NT2/D1 (cell line): ENCODE measurements at places on chromosomes 5 and 9.
A peak's percentile ranks its signal among the peaks of the same experiment; 100 is the strongest.

DNA sequence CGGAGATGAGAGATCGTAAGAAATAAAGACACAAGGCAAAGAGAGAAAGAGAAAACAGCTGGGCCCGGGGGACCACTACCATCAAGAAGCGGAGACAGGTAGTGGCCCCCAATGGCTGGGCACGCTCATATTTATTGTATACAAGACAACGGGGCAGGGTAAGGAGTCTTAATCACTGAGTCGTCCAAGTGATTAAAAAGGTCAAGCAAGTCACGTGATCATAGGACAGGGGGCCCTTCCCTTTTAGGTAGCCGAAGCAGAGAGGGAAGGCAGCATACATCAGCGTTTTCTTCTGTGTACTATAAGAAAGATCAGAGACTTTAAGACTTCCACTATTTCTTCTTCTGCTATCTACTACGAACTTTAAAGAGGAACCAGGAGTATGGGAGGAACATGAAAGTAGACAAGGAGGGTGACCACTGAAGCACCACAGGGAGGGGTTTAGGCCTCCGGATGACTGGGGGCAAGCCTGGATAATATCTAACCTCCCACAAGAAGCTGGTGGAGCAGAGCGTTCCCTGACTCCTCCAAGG lies 24.6 kb upstream of the QSOX2 start:
- no peak for DNase-seq

- peak; percentile 68 for DNase-seq
Measured at GRCh38 chr9:87678650-87679355, 47.1 kb upstream of the CTSL start.

DNA sequence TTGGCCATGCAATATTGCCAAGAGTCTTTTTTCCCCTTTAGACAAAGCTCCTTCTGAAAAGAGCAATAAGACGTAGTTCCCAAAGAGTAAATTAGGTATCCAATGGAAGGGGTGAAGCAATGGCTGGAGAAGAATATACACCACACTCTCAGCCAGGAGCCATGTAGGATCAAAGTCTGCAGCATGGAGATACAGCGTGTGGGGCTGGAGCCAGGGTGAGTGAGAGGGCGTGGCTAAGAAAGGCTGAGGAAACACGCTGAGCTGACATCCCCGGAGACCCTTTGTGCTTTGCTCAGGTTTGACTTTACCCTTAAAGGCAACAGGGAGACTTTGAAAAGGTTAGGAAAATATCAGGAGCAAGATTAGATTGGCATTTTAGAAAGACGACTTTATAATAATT lies 87.1 kb upstream of the ELL2 start:
- DNase-seq, result no peak

DNA sequence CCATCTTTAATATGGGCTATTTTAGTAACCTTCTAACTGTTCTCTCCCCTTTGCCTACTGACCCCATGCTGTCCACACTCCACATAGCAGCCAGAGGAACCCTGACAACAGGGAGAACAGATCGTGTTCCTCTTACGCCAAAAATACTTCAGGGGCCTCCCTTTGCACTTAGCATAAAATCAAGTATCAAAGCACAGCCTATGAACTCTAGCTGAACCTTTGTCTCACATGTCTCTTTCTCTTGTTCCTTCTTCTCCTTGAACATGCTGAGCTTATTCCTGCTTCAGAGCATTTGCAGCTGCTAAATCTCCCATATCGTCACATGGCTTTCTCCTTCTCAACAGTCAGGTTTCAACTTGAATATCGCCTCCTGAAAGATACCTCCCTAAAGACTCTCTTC lies 698.8 kb upstream of the C9orf72 start:
- no peak for DNase-seq

DNA sequence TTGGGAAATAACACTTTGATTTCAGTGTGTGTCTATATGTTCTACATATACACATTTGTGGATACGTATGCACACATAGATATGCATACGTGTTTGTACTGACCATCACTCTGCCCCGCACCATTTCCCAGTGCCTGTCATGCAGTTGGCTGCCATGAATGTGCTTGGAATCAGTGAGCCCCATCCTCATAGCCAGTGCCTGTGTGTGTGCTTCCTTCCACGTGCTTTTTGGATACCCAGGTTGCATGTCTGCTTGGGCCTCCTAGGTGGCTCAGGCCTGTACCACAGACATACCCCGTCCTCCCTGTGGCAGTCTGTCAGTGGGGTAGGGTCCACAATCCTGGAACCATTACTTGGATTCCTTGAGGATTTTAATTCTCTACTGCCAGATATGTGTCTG lies 243.6 kb downstream of the FANCC start:
- no peak for DNase-seq

DNA sequence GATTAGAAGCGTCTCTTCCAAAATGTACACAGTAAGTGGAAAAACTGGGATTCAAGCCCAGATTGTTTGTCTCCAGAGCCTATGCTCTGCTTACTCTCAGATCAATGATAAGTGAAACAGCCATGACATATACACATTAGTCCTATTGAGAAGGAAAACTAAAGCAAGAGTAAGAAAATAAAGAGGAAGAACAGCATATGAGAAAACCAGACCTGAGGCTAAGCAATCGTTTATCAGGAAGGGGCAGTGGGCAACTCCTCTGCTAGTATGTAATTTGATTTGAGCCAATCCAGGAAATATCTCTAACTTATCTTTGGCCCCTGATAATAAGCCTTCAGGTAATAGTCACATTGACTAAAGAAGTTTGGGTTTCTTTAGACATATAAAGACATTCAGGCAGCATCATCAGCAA lies 789.9 kb upstream of the C9orf72 start:
- no peak for DNase-seq

- no peak for DNase-seq
Measured at GRCh38 chr5:1820381-1820780, 19.2 kb downstream of the NDUFS6 start.

GRCh38 chr5:34600118-34600493 lies 56.0 kb upstream of the RAI14 start:
- DNase-seq, result no peak

- no peak for DNase-seq
Measured at GRCh38 chr9:98255061-98255577, 330 bp downstream of the TBC1D2 start.

- peak; percentile 42 for DNase-seq
Measured at GRCh38 chr9:99859243-99859980, 37.7 kb downstream of the NR4A3 start.

GRCh38 chr5:106601620-106602019 lies 1069.1 kb downstream of the EFNA5 start:
- DNase-seq, result no peak

DNA sequence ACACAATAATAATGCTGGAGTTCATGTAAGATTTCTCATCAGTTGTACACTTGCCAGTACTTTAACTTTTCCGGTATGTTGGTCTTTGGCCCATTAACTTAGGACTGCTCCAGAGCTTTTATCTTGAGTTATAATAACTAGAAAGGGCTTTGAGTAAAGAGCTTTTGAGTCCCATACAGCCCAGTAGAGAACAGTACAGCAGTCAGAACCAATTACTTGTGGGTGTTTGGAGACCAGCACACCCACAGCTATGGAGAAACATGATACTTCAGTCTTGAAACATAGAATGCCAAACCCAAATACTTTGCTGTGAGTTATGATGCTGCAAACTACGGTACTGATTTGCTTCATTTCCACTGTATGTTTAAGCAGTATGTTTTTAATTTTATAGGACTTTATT lies 374.3 kb downstream of the CCDC171 start:
- no peak for DNase-seq

DNA sequence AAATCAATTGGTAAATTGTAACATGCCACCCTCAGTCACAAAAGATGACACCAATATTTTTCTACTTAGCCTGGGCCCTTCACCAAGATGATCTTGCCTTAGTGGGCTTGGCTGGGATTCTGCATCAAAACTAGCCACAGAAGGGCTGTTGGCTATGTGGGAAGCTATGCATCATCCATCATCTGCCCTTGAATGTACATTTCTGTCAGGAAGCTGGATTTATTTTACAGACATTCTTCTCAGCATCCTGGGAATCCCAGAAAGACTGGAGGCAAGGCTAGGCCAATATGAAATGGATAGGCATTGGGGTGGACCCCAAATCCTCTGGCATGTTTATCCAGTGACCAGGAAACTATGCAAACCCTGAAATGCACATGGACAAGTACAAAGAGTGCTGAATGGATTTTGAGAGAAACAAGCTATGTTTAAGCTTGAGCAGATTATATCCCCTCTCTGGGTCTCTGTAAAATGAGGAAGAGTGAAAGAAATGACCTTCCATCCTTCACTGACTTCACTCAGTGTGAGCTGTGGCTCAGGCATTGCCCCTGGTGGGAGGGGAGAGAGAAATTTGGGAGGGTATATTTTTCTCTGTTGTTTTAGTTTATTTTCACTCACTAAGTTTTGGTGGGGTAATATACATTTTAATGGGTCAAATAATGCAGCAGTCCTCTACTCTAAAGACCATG lies 283.6 kb downstream of the EBF1 start:
- DNase-seq, result no peak

- no peak for DNase-seq
Measured at GRCh38 chr5:1552521-1553255, 28.9 kb upstream of the LPCAT1 start.

- DNase-seq, result no peak
Measured at GRCh38 chr9:76333964-76334363, 60.3 kb downstream of the RFK start.

DNA sequence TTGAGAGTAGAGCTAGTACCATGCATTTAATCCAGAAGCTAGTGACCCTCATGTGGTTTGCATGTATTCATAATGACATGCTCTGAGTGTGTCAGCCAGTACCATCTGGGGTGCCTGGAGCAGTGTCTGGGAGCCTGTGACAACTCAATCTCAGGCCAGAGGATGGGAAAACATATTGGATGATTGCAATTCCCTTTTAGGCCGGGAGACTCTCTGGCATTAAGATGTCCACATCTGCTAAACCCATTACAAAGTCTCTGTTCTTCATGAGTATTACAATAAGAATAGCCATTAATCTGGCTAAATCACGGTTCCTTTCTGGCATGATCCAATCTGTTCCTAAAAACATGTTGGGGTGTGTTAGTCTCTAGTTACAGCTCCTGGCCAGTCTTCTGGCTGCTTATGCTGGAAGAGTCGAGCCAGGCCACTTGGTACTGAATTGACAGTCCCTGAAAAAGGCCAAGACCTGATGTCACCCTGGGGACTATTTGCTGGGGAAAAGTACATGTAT lies 475.7 kb downstream of the ENC1 start:
- DNase-seq, result no peak

- no peak for DNase-seq
Measured at GRCh38 chr9:431701-432100, 217.0 kb downstream of the DOCK8 start.

- DNase-seq, result no peak
Measured at GRCh38 chr9:72476617-72477437, 44.6 kb upstream of the TMC1 start.

DNA sequence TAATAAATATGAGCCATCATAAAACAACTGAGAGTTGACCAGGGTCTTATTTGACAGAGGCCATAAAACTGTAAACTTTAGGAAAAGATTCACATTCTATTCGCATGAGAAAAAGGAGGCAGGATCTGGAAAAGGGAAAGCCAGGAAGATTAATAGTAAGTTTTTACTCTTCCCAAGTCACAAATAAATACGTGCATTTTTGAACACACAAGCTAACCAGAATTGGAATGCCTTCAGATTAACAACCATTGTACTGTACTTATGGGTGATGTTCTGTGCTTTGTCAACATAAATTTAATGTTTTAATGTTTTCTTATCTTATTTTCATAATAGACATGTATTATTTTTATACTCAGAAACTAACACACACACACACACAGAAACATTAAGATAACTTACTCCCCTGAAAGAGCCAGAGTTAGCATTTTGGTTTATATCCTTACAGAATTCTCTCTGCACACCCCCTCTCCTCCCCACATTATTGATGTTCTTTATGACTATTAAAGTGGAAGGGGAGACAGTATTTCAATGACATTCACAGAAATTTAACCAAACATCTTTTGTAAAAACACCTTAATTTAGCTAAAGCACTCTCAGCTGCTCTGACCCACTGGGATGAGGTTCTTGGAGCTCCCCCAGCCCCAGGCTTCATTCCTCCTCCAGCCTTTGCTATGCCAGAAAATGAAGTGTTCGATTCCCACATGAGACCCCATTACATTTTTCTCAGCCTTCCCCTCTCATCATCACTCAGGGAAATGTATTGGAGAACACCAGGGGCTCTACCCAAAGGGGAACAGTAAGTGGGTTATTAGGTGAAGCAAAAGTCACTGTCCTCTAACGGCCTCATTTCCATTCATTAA lies 155.5 kb downstream of the ESM1 start:
- DNase-seq, result no peak

GRCh38 chr9:21281275-21281674 lies 23.8 kb downstream of the IFNA5 start:
- no peak for DNase-seq

DNA sequence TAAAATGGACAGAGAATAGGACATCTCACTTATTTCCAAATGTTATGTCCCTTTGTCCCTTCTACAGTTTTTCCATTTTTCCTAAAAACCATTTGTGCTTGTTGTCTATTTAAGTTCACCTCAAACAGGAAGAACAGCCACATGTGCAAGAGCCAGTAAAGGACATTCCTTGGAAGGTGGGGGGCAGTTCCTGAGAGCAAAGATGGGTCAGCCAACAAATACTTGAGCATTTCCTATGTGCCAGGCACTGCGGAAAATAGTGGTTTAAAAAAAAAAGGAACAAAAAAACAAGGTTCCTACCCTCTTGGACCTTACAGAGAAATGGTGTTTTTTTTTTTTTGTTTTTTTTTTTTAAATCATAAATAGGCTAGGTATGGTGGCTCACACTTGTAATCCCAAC lies 26.8 kb downstream of the ANP32B start:
- no peak for DNase-seq

GRCh38 chr9:138050472-138051330 lies 173.1 kb downstream of the CACNA1B start:
- DNase-seq, result no peak

- DNase-seq, result no peak
Measured at GRCh38 chr9:34374905-34375552, 1.7 kb downstream of the MYORG start.

DNA sequence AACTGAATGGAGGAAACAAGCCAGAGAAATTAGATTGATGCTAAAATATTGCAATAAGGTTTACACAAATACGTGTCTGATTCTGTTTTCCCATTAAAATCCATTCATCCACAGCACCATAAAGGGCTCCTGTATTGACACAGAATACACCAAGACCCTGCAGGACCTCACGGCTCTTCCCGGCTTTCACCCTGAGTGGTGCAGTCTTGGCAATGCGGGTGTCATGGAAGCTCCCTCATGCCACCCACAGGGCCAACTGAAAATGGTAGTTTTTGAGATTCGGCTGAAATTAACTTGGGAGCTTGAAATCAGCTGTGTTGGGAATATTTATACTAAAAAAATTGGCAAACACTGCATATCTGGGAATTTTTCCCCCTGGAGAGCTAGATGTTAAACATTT lies 17.3 kb upstream of the EXOC3 start:
- no peak for DNase-seq

- no peak for DNase-seq
Measured at GRCh38 chr5:5066276-5067186, 73.6 kb upstream of the ADAMTS16 start.

DNA sequence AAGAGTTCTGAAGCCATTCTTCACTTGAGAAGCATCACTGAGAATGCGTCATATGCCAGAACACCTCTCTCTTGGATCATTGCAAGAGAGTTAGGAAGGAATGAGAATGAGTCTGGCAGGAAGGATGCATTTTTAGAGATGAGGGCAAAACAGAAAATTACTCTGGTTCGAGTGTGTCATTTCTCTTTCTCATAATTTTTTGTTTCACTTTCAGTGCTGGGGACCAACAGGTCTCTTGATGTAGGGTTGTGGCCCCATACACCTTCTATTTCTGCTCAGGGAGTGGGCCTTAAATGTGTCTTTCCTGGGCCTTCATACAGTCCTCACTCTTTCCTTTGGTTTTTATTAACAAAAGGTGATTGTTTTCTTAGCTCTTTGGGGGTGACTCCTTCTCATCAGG lies 302.4 kb downstream of the NR3C1 start:
- DNase-seq, result no peak
